NCI-H460 (cell line): ENCODE measurements at places on chromosomes 6 and 20. TPM values are rescaled to one million over a fixed set of nuclear protein-coding genes. Genes with fewer than 3 reads are reported as not detected.

The CALHM4 gene
- not detected in 2 replicates for total RNA-seq

The IRAK1BP1 gene
- total RNA-seq = 11.3 and 12.2 TPM in 2 replicates

The EFCAB8 gene
- not detected in 2 replicates for total RNA-seq

The RIPOR3 gene
- 0.12 TPM in 1 of 2 replicates, not detected in the other for total RNA-seq

GRCh38 chr20:62755817-62756724 lies 40.2 kb upstream of the MRGBP start:
- no peak for DNase-seq

DNA sequence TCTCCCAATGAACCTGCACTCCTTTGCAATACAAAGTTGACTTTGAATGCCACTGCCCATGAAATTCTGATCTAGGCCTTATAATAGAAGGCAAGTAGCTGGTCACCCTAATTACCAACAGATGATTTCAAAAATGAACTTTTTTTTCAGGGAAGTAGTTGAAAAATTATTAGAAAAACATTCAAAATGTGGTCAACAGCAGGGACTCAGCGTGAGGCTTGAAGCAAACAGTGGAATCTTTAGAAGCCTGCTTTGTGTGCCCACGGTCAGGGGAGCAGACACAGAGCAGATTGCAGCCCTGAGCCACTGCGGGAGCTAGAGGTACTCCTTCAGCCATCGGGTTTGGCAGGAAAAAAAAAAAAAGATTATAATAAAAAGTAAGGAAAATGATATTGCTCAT lies 87.1 kb upstream of the HEY2 start:
- no peak for DNase-seq

GRCh38 chr6:55474382-55474781 lies 104.6 kb downstream of the HMGCLL1 start:
- DNase-seq = no peak

DNA sequence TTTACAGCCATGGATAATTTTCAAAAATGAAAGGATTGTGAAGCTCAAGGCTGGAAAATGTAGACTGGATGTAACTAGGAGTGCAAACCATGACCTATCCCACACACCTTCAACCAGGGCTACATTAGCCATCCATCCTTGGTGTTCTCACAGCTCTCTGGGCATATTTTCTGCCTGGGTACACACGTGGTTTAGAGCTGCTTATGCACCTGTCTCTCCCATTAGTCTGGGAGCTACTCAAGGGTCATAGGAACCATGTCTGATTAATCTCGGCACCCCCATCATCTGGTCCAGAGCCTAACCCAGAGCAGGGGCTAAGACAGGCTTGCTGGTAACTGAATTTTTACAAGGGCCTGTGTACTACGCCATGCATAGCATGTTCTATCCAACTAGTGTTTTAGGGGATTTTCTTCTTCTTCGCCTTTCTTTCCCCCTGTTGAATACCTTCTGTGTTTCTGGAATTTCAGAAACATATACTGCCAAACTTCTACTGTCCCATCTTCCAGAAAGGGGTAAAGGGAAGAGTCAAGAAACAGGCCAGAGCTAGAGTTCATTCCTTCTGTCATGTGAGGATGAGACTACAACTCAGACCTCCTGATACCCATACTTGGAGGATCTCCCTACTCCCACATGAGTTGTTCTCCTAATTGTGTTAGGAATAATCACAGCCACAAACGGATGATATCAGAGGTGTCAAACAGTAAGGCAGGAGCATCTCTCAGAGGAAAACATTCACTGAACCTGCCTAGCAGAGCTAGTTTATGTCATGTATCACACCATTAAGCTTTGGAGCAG lies 25.4 kb upstream of the FAM83C start:
- no peak for DNase-seq

DNA sequence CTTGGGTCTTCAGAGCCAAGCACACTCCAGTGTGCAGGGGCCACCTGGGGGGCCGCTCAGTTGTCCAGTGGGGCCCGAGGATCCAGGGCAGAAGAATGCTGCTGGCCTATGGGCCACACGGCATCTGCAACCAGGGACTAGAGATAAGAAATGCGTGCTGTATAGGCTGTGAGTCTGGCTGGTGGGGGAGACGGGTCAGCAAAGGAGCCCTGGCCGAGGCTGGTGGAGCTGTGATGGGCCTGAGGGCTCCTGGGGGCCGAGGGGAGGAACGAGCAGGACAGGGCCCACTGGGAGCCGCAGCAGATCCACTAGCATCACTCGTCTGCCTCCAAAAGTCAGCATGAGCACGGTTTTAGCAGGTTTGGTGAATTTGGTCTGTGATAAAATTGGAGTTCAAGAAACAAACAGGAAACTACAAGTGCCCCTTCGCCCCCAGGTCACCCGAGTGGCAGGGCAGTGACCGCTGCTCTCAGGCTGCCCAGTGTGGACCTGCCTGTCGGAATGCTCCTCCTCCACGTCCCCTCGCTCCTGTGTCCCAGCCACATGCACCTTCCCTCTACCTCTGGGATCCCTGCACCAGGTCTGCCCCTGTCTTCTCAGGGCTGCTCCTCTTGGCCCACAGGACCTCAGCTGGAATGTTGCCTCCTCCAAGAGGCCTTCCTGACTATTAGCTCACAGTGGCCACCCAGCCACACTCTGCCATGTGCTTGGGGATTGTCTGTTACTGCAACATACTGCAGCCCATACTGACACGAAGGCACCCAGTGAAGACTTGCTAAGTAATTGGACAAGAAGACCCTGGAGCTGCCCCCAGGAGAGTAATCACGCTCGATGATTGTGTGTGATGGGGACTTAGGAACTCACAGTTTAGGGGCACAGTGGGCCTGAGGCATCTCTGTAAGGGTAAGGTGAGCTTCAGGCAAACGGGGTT lies 10.9 kb downstream of the ACSS1 start:
- no peak for DNase-seq

The PARD6B gene
- 6.1 and 6.8 TPM in 2 replicates for total RNA-seq

- DNase-seq = peak; percentile 68
Measured at GRCh38 chr20:478949-479429, 16.7 kb upstream of the TBC1D20 start.

GRCh38 chr6:21914121-21914973 lies 320.8 kb downstream of the SOX4 start:
- no peak for DNase-seq

- DNase-seq = no peak
Measured at GRCh38 chr6:157648561-157648960, 174.5 kb upstream of the SNX9 start.

GRCh38 chr6:126064748-126065401 lies 78.5 kb downstream of the TRMT11 start:
- DNase-seq = no peak

The ABHD16B gene
- total RNA-seq = not detected in 2 replicates

The FAM217A gene
- not detected in 2 replicates for total RNA-seq
